ENCODE measurements at places on chromosomes 4 and X. TPM values are rescaled to one million over a fixed set of nuclear protein-coding genes. Genes with fewer than 3 reads are reported as not detected.
A peak's percentile ranks its signal among the peaks of the same experiment; 100 is the strongest.

The SMR3B gene
- polyA plus RNA-seq = not detected

The CYLC1 gene
- polyA plus RNA-seq = not detected

The TAF9B gene
- 26.3 TPM for polyA plus RNA-seq

GRCh38 chr4:88211473-88212252 lies 53.2 kb upstream of the ABCG2 start:
- DNase-seq = peak; percentile 56

DNA sequence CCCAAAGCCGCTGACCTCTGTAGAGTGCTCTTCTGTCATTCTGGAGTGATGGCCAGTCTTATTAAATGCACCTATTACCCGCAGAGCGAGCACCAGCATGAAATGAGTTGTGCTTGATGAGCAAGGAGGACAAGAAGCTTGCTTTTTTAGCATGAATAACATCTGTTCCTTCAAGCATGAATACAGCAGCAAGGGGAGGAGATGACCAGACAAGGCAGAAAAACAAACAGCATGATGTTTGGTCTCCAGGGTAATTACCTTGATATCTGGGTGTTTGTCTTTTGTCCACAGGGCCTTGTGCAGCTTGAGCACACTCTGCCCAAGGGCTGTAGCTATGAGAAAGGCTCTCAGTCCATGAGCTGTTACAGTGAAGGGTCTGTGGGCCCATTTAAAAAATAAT lies 324.8 kb upstream of the DDX53 start:
- DNase-seq = no peak

DNA sequence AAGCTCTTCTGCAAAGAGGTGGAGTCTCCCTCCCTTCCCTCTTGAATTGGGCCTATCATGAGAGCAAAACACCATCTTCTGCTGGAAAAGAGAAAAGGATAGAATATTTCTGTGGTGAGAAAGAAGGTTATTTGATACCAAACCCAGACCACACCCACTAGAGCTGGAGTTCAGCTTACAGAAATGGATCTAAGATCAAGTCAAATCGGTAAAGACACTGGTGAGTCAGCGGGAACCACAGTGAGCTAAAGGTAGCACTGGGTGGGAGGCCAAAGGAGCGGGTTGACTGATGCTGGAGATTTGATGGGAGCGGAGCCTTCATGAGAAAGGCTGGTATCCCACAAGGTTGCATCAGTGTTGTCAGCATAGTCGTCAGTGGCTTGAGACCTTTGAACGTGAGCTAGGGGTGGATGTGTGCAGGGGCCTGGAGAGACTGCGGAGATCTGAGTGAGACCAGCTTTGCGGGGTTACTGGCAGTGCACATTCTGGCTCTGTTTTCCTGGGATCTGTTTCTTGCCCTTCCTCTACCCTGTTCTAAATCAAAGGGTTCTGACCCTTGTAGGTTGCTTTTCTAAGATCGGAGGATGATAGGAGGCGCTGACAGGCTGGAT lies 106.4 kb upstream of the SCOC start:
- DNase-seq = no peak

DNA sequence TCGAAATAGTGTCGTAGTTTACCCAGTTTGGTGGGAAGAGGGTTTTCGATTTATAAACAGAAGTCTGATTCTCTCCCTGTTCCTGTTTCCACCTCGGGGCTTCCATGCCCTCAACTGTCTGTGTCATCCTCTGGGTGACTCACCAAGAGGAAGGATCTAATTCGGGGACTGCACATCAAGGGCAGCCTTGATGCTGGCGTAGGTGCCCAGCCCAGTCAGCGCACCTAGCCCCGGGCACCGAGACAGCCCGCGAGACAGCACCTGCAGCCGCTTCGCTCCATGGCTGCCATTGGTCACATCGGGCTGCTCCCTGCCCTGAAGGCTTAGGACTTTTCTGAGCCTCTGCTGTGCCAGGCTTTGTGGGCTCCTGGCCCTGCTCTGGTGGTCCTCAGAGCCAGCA lies 7.7 kb downstream of the ABCD1 start:
- DNase-seq = no peak

Measured in hindlimb muscle (tissue), 1 donor.